Temporal lobe (tissue), 4 donors: ENCODE measurements at places on chromosomes 4 and X. TPM values are rescaled to one million over a fixed set of nuclear protein-coding genes. Genes with fewer than 3 reads are reported as not detected.

AMELX gene
- total RNA-seq: not detected

KCNE5 gene
- 1.5 TPM for total RNA-seq

CLTRN gene
- total RNA-seq: 0.25 TPM

SHOX gene
- total RNA-seq: 0.25 TPM

TAF7L gene
- total RNA-seq: under 0.01 TPM

USP17L10 gene
- total RNA-seq: not detected

SLITRK4 gene
- total RNA-seq: 36.9 TPM

WDR17 gene
- total RNA-seq: 42.8 TPM

VCX gene
- not detected for total RNA-seq

RHOXF1 gene
- total RNA-seq: not detected

MAGEA9B gene
- under 0.01 TPM for total RNA-seq

AFM gene
- not detected for total RNA-seq

MSANTD1 gene
- 3.4 TPM for total RNA-seq
